ENCODE measurements at places on chromosomes 3 and 15.

DNA sequence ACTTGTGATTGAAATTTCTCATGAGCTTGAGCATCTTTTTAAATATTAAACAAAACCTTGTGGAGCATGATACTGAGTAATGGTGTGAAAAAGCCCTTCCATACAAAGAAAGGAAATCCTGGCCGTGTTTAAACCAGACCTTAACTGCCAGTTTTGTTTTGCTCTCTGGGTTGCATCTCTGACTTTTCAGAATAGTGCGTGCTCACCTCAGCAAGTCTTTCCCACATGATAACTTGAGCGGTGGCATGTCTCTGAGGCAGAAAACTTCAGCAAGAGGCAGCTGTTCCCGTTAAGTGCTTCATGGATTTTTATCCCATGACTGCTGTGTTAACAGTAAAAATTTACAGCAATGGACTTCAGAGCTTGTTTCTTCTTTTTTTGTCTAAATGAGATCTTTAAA lies 393.3 kb downstream of the FEZF2 start:
- DNase-seq = no peak

DNA sequence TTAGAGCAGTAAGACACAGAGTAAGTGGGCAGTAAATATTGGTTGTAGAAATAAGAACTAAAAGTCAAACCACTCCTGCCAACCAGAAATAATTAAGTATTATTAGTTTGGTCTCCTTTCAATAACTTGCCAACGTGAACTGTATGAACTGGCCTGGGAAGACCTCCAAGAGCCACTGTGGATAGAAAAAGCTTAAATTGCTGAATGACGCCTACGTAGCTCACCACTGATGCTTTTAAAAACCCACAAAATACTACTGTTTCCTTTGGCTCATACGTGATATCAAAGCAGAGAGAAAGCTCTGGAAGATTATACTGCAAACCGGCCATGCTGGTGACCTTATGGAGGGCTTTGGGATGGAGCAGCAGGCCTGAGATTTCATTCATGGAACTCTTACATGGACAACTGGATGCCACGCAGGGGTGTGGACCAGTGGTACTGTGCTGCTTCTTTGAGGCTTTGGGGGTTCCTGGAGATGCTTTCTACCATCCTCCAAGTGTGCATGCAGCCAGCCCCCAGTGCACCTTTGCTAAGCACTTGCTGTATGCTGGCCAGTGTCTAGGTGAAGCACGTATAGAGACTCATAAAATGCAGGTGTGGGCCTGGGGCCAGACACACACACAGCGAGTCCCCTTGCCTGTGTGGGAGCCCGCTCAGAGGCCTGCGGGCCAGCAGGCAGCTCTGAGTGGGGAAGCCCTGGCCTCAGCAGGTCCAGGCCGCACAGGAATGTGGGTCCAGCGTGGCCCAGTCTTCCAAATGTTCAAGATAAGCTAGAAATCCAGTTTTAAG lies 66.8 kb downstream of the ABTB1 start:
- DNase-seq = no peak

- peak; percentile 62 for DNase-seq
Observed at GRCh38 chr3:5187920-5188418, 462 bp downstream of the EDEM1 start.

DNA sequence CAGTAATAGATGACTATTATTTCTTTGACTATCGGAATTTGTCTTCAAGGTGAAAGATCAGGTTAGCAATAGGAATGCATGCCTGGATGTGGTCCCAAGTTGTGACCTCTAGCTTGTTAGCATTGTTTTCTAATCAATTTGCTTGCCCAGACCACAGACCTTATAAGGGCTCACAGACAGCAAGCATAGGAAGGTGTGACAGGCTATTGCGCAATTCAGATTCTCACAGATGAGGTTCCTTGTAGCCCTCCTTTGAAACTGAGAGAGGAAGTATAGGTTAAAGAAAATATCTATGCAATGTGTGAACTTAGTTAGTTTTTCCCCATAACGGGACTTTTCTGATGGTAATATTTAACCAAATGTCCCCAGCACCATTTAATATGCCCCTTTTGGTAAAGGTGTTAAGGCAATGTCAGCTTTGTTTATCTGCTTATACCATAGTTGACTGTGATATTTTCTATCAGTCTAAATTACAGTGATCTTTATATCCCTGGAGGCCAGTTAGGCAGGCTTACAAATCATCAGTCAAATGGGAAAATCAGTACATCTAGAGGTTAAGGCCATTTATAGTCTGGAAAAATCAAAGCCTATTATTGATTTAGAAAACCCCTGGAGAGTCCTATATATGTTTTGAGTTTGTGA lies 168.1 kb upstream of the MBNL1 start:
- peak; percentile 57 for DNase-seq

DNA sequence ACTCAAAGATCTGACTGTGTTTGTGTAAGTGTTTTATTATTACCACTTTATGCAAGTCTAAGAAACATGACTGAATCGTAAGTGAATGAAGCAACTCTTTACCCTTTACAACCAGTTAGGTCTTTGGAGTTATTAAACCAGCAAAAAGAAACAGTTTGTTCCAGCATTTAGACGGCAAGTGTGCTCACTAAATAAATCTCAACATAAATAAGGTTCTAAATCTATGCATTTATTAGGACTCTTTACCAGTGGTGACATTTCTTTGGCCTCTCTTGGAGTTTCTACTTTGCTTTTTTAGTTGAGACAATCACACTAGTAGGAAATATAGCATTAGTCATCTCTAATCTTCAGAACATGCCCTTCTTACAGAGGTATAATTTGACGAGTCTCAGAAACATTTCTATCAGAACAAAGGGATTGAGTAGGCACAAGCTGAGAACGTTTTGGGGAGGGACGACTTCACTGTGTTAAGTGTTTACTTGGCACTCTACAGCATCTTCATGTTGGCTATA lies 739.9 kb upstream of the NR2F2 start:
- DNase-seq = no peak
